Renal pelvis (tissue), 12 donors: ENCODE measurements at places on chromosomes 3 and 15. TPM values are rescaled to one million over a fixed set of nuclear protein-coding genes. Genes with fewer than 3 reads are reported as not detected.
A peak's percentile ranks its signal among the peaks of the same experiment; 100 is the strongest.

ZFYVE19 gene
- 27.7 TPM for polyA plus RNA-seq

FSIP1 gene
- 1.6 TPM for polyA plus RNA-seq

DNA sequence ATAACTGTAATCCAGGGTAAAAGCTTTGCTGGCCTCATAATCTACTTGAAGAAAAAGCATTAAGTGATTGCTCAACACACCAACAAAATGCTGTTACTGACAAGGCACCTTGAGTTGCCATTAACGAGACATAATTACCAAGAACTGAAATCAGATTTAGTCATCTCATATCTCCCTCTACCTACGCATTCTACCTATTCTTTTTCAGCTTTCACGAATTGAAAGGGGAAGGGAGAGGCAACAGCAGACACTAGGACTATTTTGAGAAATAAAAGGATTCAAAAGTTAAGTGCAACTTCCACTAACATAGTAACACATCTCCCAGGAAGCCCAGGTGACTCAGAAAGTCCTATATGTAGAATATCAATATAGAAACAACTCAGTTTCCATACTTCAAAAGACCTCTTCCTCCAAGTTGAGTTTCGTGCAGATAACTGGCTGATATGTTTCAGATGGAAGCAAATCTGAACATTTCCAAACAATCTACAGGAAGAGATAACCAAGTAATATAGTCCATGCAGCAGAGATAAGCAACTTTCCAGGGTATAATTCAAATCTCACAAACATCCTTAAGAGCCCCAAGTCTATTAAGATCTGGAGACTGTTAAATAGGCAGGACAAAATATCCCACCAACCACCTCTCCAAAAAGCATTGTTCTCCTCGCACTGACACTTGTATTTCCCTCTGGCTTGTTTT lies 1.9 kb downstream of the OSBPL10 start:
- no peak for DNase-seq

- no peak for DNase-seq
Observed at GRCh38 chr15:39887211-39887610, 32.9 kb downstream of the GPR176 start.

DNA sequence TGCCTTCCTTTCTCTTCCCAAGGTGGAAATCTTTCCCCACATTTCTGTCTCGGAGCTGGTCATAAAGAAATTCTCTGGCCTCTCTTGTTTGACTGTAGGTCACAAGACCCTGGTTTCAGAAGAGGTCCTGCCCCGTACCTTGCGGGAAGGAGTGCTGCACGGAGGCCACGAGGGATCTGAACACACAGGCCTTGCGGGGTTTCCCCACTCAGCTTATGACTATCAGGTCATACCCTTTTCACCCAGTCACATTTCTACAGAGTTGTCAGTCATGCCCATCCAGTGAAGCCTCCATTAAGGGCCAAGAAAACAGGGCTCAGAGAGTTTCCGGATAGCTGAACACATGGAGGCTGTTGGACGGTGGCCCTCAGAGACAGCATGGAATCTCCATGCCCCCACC lies 54.7 kb upstream of the ATP13A3 start:
- DNase-seq = no peak

GRCh38 chr15:69539345-69539744 lies 86.7 kb downstream of the RPLP1 start:
- DNase-seq = no peak

DNA sequence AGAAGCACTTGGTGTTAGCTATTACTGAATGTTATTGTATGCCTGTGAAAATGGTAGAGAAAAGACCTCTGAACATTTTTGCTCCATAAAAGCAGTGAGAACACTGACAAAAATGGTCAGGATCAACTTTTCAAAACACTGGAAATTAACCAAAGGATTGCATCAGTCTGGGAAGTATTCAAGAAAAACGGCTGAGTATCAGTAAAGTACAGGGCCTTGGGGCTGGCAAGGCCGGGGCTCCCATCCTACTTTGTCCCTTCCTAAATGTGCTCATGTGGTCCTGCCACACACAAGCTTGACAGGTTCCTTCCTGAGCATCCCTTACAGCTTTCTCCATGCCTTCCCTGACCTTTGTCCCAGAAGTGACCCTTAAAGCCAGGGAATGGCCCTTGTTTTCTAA lies 84.0 kb downstream of the CFAP20DC start:
- DNase-seq = no peak

GRCh38 chr3:193791041-193792032 lies 198.3 kb downstream of the OPA1 start:
- DNase-seq = no peak

GRCh38 chr3:142098964-142099363 lies 50.4 kb downstream of the TFDP2 start:
- no peak for DNase-seq

- DNase-seq = no peak
Observed at GRCh38 chr3:19547665-19548464, 386.2 kb downstream of the EFHB start.

RTF1 gene
- polyA plus RNA-seq = 64.1 TPM

DNA sequence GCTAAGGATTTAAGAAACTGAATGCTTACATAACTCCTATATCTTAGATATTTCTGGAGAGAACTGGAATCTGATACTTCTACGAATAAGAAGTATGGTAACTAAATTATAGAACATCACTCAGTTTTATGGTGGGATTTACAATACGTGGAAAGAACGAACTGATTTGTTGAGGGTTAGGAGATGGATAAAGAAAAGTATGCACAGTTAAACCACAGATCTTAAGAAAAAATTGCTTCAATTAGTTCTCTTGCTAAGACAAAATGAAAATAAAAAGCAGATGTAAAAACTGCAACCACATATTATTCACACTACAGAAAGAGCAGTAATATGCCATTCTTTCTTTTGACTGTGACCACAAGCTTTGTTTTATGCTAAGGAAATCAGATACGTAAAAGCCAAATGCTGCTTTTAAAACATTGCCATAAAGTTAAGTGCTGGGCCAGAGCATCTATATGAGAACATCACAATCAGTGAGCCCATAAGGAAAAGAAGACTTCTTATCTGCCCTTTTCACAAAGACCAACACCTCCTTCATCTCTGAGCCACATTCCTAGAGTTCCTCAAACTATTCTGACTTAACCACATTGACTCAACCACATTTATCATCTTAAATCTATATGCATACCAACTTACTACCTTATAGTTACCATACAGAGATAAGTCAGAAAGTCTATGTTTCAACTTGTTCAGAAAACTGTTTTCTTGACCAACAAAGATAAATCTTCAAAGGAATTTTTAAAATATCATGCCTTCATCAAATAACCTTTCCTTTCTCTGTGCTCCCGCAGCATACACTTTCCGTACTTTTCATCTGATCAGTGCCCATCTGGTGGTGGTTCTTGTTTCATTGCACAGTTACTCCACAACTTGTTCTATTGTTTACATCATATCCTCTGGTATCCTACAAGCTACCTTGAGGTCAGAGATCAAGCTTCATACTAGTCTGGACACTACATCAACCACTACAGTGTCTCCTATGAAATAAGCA lies 61.7 kb downstream of the FSIP1 start:
- no peak for DNase-seq

GRCh38 chr3:4119119-4119518 lies 184.1 kb upstream of the SETMAR start:
- no peak for DNase-seq

DNA sequence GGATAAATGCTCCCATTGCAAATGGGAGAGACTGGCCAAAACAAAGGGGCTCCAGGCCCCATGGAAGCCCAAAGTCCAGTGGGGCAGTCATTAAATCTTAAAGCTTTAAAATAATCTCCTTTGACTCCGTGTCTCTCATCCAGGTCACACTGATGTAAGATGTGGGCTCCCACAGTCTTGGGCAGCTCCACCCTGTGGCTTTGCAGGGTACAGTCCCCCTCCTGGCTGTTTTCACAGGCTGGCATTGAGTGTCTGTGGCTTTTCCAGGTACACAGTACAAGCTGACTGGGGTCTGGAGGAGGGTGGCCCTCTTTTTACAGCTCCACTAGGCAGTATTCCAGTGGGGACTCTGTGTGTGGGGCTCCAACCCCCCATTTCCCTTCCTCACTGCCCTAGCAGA lies 45.9 kb downstream of the NIPA2 start:
- no peak for DNase-seq

ANKRD63 gene
- not detected for polyA plus RNA-seq

- DNase-seq = no peak
Observed at GRCh38 chr3:36681867-36682266, 82.5 kb downstream of the DCLK3 start.

TLR9 gene
- polyA plus RNA-seq = 0.09 TPM

- DNase-seq = no peak
Observed at GRCh38 chr3:182104881-182105280, 393.2 kb downstream of the SOX2 start.

DNA sequence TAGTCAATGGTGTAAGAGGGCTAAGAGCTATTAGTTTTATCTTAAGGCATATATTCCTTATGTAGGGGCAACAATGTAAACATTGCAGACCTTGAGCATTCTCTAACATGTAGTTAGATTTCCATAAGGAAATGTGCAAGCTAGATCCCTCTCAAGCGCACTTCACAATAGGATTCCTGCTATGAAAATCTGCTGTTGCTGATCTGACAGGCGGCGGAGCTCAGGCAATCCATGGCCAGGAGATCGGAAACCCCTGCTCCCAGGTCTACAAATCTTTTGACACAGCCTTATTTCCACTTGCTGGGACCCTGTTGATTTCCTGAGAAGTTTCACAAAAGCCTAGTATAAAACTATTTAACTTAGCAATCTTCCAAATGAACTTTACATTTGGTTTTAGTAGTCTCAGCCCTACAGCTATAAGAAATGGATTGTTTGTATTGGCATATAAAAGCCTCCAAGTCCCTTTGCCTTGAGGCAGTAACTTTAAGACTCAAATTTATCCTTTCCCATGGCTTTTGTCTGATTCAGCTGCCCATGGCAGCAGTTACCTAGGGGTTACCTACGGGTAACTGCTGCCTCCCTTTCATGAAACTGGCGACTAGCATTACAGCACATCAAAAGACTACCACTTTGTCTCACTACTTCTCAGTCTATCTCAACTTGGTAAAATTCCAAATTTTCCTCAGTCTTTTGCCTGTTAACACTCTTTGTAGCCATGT lies 22.7 kb downstream of the TRA2B start:
- no peak for DNase-seq

DNA sequence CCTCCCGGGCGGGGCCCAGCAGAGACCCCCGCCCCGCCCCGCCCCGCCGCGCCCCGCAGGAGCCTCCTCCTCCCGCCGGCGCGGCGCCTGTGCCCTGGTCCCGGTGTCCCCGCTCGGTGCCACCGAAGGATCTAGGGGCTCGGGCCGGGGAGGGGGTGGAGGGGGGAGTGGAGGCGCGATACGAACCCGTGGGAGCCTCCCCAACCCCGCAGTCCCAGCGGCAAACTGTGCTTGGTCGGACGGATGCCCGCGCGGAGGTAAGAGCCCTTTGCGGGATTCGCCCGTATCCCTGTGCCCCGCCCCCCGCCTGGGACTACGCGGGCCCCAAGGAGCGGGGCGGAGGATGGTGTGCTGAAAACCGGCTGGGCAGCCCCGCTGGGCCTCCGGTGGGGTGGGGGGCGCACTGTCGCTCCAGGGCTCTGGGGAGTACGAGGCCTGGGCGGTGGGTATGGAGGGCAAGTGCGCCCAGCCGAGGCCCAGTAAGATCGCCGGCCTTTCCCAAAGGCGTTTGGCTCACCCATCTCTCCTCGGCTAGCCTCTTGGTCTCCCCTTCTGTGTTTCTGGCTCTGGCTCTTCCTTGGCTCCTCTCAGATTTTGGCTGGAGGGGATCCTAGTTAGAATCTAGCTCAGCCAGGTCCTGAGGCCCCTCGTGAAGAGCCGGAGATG lies 65.6 kb upstream of the POLG start:
- no peak for DNase-seq

DNA sequence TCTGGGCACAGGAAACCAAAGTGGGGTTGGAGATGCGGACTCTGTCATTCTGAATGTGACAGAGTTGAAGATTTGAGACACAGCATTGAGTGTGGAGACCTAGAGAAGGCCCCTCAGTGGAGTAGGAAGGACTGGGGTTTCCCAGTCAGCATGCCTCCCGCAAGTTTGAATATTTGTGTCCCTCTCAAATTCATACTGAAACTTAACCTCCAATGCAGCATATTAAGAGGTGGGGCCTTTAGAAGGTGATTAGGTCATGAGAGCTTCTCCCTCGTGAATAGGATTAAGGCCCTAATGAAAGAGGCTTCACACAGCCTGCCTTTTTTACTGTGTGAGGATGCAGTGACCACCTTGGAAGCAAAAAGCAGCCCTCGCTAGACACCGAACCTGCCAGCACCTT lies 8.0 kb downstream of the HDDC3 start:
- no peak for DNase-seq

TGM5 gene
- not detected for polyA plus RNA-seq

MRPS11 gene
- polyA plus RNA-seq = 52.1 TPM

DNA sequence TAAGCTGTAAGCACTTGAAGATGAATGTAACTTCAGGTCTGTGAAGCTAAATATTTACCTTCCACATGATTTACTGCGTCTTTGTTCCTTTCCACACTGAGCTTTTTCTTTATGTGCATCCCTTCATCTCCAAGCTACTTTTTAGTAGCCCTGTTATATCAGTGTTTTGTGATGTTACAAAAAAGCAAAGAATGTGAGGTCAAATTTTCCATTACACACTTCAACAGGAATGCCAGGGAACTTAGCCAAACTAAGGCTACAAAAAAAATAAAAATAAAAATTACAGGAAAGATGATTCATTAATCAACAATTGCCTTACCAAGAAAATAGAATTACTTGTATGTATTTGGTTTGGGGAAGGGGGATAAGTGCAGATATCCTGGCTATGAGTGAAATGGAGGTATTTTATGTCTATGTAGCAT lies 73.0 kb downstream of the FILIP1L start:
- peak; percentile 58 for DNase-seq

DNA sequence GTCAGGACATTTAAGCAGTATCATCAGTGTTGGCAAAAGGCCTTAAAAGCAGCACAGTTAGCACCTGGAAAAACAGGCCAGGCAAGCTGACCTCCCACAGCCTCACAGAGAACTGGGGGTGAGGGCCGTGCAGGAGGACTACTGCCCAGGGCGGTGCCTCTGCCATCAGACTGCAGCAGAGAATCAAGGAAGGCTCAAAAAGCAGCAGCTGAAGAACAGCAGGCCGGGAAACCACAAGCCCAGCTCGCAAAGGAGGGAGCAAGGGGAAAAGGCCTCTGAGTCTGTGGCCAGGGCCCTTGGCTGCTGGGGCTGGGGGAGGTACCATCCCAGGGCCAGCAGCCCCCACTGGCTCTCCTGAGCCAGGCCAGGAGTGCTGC lies 84.2 kb downstream of the SEC22A start:
- DNase-seq = no peak

- DNase-seq = no peak
Observed at GRCh38 chr3:59593380-59593779, 543.6 kb upstream of the CFAP20DC start.

BTBD1 gene
- polyA plus RNA-seq = 65.3 TPM

DNA sequence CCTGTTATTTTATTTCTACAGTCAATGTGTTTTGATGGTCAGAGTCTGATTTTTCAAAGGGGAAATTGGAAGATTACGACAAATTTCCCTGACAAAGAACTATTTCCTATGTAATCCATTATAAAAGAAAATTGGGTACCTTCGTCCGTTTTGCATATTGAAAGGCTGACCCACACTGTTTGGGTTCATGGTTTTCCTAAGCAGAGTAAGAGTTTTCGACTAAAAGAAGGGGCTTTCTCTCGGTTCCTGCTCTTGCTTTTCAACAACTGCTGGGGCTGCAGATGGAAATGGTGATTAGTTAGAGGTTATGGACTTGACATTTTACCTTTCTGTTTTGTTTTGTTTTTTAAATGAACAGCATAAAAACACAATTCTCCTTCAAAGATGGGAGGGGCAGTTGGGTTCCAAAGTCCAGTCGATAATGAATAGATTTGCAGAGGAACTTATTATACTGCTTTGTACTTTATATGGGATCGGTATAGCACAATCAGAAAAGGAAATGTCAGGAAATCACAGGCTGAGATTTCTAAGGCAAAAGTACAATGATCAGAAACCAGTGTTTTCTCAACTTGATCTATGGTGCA lies 978 bp downstream of the KCNMB2 start:
- no peak for DNase-seq
